ENCODE measurements at places on chromosomes 11 and 22. TPM values are rescaled to one million over a fixed set of nuclear protein-coding genes. Genes with fewer than 3 reads are reported as not detected.

FGF3 gene
- total RNA-seq: not detected

CHST1 gene
- total RNA-seq: not detected

NPTXR gene
- total RNA-seq: 2.7 TPM

ANKK1 gene
- total RNA-seq: not detected

VWCE gene
- 0.76 TPM for total RNA-seq

TSSK2 gene
- not detected for total RNA-seq

MS4A15 gene
- not detected for total RNA-seq

NLRP6 gene
- total RNA-seq: not detected

OR5B21 gene
- not detected for total RNA-seq

Data from GM23248 (cell line).